Hematopoietic multipotent progenitor cell treated with erythropoietin and hydrocortisone succinate and interleukin-3 and kit ligand, for 17 days (in vitro differentiated cells): ENCODE measurements at places on chromosomes 2 and 18.

DNA sequence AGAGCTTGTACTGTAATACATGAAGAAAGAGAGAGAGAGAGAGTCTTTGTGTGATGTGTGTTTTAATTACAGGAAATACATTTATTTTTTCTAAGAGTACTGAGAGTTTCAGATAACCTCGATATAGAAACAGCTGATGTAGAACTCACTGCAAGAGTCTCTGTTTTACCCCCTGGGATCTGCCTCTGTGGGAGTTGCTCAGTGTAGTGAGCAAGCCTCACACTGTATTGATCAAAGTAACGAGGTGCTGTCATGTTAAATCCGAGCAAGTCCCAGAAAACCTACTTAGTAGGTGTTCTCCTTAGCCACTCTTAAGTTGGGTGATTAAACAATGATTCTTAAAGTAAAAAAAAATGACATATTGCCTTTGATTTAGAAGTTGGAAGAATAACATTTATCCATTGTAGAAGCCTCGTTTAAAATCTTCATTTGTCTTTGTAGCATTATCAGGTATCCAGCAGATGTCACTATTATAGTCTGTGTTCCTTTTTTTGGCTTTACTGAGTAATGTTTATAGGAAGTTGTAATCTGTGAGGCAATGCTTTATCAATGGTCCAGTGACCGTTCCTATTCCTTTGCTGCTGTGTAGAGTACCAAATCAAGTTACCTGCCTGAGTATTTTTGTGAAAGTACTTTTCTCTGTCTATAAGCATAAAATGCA lies 219.0 kb downstream of the MYO3B start:
- DNase-seq = no peak

DNA sequence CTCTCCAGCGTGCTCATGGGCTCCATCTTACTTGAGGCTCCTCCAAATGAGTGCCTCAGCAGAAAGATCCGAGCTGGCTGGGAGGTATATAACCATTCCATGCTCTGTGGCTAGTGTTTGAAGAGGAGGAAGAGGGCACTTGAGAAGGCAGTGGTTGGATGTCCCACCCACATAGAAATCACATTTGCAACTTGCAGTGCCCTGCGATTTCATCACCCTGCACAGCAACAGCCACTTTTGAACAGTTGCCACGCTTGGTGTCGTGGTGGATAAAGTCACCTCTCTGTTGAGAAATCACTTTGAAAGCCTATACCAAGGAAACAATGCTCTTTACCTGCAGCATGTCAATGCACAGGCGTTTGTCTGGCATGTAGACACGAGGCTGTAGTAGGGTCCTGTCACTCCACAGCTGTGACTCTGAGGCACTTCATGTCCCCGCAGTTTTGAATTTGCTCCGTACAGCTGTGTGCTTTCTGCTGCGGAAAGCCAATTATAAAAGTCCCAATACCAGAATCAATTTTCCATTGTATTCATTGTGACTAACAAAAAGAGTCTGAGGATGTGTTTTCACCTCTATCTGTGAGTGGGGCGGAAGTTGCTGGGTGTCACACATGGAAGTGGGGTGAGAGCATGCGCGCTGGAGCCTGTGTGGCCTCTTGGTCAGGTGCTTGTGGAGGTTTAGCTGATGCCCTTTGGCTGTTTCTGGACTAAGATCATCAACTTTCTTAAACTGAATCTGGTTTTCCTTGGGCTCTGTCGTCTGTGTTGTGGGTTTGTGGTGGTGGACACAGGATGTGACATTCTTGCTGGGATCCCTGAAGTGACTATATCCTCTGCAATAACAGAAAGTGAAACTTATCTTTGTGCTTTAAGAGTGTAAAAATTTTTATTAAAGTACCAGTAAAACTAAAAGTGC lies 2.8 kb downstream of the CNDP2 start:
- DNase-seq = peak; percentile 59

- DNase-seq = no peak
These were observed 80.4 kb downstream of the EPB41L3 start for GRCh38 chr18:5463390-5463789.

DNA sequence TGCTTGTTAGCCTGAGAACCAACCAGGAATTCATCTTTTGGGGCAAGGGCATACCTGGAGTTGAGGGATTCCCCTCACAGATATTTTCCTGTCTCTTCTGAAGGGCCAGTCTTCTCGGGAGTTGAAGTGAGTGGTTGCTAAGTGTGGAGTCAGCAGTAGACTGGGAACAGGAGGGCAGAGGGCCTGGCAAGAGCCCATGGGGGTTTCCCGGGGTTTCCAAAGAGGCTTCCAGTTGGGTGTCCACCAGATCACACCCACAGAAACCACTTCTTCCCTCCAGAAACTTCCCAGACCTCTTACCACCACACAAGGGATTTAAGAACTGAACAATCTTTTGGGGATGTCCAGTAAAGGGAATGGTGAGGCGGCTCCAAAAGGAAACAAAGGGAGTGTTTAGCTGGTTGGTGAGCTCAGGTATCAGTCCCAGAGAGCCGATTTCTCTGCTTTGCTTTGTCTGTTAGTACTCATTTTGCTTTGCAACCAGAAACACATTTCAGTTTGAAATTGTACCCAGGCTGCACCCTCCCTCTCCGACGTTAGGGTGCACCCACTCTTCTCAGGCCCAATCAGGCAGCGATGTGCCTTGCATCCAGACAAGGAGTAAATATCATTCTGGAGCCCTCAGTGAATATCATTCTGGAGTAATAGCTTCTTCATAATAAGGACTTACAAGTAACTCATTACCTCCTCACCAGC lies 47.5 kb upstream of the SPATS2L start:
- no peak for DNase-seq

- DNase-seq = no peak
These were observed 87.2 kb downstream of the EPAS1 start for GRCh38 chr2:46384457-46384815.

- DNase-seq = no peak
These were observed 25.7 kb upstream of the FZD7 start for GRCh38 chr2:202007983-202008354.

- DNase-seq = no peak
These were observed 143.9 kb upstream of the DLX2 start for GRCh38 chr2:172246649-172247048.

DNA sequence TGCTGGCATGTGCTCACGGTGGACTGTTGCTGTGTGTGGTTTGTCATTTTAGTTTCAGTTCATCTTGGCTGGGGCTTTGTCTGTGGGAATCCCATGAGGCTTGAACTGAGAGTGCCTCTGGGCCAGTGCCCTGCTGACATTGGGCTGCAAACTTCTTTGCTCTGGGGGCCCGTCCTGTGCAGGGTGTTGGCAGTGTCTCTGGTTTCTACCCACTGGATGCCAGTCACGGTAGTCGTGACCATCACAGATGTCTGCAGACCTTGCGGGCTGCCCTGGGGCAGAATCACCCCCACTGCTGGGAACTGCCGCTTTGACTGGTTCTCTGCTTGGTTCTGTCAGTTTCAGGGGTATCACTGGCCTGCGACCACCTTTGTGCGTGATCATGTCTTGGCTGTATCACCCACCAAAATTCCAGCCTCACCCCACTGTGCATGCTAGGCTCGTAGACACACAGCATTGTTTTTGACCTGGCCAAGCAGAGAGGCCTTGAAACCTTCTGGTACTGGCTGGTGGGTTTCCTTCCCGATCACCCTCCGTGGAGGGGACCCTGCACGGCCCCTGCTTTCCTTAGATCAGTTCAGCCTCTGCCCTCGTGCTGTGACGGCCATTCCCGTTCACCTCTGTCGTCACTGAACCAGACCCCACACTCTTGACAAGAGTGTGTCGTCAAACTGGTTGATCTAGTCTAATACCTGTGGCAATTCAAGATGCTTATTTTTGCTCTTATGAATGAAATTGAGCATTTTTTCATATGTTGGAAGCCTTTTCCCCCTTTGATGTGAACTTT lies 57.6 kb downstream of the KCNG2 start:
- no peak for DNase-seq

DNA sequence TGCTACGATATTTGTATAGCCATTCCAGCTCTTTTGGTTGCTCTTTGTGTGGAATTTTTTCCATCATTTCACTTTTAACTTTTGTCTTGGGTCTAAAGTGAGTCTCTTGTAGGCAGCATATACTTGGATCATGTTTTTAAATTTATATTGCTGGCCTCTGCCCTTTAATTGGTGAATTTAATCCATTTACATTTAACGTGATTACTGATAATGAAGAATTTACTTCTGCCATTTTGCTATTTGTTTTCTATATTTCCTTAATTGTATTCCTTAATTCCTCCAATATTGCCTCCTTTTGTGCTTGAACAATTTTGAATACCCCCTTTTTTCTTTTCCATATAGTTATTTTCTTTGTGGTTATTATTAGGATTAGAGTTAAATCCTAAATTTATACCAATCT lies 21.0 kb upstream of the ADNP2 start:
- DNase-seq = no peak

GRCh38 chr2:205169012-205169411 lies 513.3 kb upstream of the NRP2 start:
- DNase-seq = no peak

- no peak for DNase-seq
These were observed 37.6 kb upstream of the PMAIP1 start for GRCh38 chr18:59861963-59862819.

DNA sequence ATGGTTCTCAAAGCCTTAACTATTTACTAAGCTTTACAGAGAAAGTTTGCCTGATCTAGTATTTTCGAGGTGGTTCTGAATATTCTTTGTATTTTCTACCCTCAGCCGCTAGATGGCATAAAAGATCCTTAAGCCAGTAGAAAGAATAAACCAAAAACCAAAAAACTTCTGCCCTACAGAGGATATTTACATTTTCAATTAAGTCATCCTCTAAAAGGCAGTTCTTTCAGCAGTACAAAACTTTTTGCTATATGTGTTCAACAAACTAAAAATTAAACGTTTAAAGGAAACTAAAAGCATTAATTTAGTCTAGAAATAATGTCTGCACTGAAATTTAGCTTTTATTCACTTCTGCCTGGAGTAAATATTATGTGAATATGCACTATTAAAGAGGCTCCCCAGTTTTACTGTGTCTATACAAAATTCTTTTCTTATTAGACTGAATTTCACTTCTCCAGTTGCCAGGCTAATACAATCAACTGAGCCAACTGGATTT lies 297.5 kb downstream of the PIEZO2 start:
- peak; percentile 67 for DNase-seq

DNA sequence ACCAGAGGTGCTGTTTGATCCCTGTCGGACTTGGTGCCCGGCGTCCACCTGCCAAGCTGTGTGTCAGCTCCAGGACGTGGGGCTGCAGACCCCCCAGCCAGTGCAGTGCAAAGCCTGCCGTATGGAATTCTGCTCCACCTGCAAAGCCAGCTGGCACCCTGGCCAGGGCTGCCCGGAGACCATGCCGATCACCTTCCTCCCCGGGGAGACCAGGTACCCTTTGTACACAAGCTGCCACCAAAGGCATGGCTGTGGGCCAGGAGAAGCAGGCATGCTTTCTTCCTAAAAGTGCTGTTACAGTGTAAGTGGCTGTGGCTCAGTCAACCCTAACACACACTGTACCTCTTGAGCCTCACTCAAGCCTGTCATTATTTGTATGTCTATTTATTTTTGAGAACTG lies 103.3 kb downstream of the RNF144A start:
- DNase-seq = no peak

DNA sequence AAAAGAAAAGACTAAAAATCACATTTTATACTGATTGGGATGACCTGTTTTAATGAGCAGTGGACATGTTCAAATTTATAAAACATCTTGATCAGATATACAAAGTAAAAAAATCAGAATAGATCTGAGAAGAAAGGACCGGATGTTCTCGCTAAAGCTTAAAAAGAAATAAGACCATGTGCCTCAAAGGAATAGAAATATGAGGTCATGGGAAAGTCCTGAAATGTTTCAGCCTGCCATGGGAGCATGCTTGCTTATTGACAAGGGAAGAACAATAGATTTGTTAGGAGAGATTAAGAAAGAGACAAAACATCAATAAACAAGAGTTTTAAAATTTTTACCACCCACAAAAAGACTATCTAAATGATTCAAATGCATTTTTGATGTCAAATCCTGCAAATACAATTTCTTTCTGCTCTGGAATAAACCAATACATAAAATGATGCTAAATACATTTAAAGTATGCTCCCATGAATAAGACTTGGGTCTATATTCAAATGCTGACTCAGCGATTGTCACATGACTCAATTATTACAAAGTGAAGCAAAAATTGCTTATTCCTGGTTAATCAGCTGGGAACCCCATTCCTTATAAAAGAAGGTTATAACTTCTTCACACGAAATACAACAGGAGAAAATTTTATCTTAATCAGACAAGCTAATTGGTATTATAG lies 633.9 kb upstream of the PKDCC start:
- DNase-seq = no peak

DNA sequence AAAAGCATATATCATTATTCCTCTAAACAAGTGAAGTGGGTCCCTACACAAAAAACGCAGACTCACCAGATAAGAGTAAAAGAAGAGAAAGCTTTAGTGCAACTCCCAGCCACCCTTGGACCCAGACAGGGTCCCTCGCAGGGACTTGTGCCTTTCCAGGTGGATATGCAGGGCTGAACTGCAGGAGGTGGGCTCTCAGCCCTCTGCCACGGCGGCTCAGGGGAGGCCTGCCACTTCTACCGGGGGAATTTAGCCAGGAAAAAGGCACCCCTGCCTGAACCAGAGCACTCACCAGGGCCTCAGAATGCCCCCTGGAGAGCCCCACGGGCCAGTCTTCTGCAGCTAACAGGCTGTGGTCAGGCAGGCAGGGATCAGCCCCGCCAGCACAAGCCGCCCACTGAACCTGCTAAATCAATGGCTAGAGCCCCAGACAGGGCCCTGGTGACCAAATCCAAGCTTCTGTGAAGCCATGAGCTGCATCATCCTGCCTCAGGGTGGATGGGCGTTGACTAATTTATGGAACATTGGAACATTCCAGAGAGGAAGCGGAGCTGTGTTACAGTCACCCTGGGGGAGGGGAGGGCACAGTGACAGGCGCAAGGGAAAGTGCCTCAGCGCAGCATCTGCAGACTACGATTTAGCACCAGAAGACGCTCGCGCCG lies 209.3 kb downstream of the EIPR1 start:
- DNase-seq = no peak

DNA sequence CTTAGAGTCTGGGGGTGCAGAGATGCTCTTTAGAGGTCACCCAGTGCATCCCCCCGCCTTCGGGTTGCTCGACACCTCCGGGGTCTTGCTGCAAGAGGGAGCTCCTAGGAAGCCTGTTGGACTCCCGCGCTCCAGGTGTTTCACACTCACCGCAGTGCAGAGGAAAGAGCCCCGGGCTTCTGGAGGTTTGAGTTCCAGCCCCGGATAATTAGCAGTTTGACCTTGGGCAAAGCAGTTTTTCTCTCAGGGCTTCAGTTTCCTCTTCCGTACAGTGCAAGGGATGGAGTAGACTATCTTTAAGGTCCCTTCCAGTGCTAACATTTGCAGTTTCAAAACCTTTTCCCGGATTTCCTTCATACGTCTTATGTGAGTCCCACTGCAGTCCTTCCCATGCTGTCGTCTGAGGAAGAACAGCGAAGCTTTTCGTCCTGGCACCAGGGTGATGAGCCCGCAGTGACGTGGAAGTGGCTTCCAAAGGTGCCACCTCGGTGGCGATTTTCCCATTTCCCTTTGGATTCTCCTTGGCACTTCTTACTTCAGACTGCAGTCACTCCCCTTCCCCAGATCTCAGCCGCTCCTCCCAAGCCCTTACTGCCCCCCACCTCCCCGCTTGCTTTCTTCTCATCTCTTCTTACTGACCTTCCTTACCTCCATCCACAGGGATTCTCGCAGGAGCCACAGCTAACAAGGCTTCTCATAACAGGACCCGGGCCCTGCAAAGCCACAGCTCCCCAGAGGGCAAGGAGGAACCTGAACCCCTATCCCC lies 585 bp downstream of the PNKD start:
- DNase-seq = peak; percentile 51
